ENCODE measurements at places on chromosomes 11 and 22.

- DNase-seq, result no peak
These were observed 47.2 kb downstream of the DBX1 start for GRCh38 chr11:20113149-20113438.

DNA sequence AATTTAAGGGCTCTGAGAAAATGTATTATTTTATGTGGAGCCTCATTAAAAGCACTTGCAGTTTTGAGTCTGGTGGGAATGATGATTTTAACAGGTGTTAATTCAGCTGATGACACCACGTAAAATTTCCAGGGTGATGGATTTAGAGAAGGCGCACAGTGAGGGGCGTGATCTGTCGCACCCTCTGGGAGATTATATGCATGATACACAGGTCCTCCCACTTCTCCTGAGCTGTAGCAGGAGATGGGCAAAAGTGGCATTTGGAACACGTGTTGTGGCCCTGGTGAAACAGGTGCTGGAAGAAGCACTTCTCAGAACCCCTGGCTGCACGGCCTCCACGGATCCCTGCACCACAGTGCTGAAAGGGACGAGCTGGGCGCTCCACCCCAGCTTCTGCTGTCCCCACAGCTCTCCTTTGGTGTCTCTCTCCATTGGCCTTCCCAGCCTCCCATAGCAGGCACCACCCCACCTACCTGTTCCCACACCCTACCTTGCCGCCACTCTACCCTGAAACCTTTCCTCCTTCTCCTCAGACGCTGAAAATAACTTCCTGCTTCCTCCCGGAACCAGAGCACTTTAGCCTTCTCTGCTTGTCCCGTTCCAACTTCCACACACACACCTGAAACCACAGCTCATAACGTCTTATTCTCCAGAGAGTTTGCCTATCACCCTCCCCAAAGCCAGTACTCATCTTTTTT lies 6.9 kb upstream of the SORL1 start:
- peak; percentile 47 for DNase-seq

DNA sequence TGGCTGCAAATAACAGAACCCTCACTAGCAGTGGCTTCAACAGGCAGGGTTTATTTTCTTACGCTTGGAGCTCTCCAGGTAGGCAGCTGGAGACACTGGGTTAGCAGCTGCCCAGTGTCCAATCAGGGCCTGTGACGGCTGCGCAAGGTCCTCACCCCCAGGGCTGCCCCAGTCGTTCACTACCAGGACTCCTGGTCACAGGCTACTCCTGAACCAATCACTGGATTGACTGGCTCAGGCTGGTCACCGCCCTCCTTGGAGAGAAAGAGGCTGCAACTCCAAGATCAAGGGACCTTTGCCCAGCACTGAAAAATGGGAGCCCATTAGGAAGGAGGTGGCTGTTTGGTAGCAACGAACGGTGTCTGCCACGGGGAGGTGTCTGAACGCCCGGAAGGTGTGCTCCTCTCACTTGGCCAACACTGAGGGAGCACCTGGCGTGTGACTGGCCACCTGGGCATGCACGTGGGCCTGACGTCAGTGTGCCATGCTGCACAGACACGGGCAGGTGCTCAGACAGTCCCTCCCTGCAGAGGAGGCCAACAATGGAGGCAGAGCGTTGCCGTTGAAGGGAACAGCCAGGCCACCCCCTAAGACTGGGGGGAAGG lies 5.1 kb downstream of the ARSA start:
- DNase-seq, result peak; percentile 96

- no peak for DNase-seq
These were observed 9.1 kb upstream of the RAC2 start for GRCh38 chr22:37253126-37253660.
